ENCODE measurements at places on chromosomes 1 and 21.

DNA sequence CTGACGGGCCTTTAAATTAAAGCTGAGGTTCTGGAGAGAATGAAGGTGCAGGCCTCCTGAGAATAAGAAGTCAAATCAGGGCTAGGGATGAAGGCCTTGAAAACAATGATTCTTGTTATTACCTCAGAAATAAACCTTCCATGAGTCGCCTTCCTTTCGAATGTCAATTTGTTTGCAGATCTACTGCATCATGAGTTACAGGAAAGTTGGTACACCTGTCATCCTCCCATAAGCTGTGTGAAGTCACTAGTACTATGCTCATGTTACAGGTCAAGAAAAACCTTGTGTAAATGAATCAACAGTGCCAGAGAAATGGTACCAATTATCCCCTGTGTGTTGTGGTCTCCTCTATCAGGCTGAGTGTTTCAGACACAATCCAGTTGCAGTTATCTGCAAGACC is 281.2 kb upstream of the PLXNA2 start:
- DNase-seq: no peak

DNA sequence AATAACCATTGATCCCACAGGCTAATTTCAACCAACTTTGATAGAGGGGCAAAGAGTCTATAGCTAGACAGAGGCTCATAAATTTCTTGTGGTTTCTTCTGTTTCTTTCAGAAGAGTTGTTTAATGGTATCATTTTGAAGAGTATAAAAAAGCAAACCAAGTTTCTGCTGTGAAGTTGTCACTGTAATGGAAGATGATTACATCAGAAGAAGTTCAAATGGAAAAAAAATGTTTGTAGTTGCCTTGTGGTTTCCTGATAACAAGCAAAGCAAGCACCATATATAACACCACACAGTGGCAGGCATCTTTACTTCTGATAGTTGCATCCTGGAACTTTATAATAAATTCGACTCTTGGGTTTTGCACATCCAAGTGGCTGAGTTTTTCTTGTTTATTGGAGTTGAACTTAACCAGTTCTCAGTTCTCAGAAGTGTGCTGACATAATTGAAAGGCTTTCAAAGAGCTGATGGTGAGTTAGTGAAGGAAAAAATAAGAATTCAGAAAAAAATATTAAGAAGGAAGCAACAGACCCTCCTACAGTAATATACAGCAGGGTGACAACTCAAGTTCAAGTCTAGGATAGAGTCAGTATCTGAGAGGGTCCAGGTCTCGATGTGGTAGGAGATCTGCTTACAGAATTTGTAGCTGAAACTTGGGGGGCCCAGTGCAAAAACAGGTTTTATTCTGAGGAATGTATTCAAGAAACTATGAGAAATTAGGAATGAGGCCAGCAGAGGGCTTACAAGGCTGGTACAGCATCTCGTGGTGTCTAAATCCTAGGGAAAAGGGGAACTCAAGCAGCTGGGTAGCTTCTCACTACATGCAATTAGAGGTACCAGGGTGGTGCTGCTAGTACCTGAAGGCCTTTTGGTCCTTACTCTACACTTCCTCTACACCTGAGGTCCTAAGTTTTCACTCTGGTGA is 123.5 kb downstream of the CRB1 start:
- DNase-seq: no peak

- no peak for DNase-seq
These were observed 29.3 kb downstream of the SLX9 start for GRCh38 chr21:44969066-44969670.

DNA sequence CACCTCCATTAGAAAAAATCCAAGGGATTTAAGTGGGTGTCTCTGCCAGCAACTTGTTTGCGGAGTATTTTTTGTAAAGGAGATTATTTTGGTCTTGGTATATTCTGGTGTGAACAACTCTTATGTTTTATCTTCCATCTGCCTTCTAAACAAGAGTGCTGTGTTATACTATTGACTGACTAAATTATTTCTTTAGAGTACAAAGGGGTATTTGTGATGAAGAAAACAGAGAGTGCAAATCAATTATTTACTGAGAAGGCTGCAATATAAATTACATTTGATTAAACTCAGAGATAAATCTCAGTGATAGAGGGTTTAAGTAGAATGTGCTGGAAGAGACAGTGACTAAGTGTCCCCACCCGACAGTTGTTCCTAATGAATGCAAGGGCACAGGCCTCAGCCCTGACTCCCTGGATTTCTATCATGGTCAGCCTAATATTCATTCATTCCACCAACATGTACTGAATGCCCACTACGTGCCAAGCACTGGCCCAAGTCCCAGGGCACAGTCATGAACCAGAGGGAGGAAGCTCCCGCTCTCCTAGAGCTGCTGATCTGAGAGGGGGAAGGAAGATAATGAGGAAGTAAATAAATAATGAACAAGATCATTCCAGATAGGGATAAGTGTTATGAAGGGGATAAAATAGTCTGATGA is 196.9 kb upstream of the C8B start:
- peak; percentile 43 for DNase-seq

- DNase-seq: no peak
These were observed 78.0 kb downstream of the SYT6 start for GRCh38 chr1:114075546-114076242.

DNA sequence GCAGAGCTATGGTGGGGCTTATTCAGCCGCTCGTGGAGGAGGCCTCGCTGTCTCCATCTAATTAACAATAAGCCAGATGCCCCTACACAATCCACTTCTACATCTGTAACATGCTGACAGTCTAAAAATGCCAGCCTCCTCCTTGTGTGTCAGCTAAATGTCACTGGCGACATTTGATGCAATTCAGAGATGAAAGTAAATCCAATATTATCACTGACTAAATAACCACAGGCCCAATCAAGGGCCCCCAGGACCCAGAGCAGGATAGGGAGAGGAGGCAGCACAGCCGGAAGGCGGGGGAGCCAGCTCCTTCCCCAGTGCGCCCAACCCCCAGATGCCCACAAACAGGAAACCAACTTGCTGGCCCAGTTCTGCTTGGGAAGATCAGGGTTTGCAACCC is 76.6 kb downstream of the DMRTA2 start:
- no peak for DNase-seq

DNA sequence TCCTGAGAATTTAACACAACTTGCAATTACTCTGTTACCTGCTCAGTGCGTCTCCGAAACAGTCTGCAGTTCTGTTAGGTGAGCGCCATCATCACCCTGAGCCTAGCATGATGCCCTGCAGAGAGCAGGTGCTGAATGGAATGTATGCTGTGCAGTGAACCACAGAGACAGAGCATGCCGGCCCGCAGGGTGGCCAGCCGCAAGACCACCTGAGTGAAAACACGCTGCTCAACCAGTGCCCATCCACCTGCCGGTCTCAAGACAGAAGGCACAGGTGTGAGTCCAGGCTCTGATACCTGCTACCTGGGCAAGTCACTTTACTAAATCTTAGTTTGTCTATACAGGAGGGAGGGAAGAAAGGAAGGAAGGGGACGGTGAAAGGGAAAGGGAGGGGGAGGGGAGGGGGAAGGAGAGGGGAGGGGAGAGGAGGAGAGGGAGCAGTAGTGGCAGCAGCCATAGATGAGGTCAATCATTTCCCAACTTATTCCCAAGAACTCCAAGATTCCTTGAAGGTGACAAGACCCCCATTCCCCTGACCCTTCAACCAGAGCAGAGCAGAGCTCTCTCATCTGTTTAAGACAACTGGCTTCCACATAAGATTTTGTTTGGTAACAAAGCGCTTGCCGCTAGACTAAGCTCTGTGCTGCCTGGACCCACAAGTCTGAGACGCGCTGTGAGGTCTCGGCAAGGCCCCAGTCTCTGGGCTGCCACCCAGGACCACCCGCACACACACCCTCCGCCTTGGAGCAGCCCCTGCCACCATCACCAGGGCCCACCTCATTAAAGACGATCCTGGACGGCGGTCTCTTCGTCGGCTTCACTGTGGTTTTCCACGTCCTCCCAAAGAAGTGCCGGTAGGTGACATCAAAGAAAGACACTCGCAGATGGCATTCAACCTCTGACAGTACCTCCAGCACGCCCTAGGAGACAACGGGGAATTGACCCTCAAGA is 14.5 kb downstream of the NPHP4 start:
- DNase-seq: no peak

GRCh38 chr1:44035726-44036408 is 4.6 kb upstream of the SLC6A9 start:
- DNase-seq: peak; percentile 78

- DNase-seq: no peak
These were observed 24.1 kb upstream of the EXO1 start for GRCh38 chr1:241823925-241824324.

DNA sequence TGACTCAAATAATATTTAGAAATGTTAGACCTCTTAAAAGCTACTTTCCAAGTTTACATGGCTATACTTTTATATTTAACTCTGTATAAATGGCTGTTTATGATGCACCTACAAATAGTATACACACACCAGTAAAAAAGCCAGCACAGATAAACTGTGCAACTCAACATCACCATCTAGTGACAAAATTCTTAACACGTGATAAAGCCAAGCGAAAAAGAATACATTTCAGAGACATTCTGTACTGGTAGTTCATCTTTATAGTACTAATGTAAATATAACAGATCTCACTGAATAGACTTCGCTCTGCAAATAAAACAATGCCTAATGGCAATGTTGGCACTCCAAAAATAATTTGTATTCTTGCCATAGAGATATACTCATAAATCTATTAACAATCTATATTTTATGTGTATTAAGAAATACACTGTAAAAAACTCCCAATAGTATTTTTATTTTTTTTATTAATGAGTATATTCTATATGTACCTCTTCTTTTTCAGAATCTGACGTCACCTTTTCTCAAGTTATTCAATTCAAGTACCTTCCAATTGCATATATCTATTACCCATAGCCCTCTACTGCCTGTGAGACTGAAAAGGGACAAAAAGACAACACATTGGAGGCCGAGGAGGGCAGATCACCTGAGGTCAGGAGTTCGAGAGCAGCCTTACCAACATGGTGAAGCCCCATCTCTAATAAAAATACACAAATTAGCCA is 100.2 kb downstream of the DPYD start:
- DNase-seq: no peak

DNA sequence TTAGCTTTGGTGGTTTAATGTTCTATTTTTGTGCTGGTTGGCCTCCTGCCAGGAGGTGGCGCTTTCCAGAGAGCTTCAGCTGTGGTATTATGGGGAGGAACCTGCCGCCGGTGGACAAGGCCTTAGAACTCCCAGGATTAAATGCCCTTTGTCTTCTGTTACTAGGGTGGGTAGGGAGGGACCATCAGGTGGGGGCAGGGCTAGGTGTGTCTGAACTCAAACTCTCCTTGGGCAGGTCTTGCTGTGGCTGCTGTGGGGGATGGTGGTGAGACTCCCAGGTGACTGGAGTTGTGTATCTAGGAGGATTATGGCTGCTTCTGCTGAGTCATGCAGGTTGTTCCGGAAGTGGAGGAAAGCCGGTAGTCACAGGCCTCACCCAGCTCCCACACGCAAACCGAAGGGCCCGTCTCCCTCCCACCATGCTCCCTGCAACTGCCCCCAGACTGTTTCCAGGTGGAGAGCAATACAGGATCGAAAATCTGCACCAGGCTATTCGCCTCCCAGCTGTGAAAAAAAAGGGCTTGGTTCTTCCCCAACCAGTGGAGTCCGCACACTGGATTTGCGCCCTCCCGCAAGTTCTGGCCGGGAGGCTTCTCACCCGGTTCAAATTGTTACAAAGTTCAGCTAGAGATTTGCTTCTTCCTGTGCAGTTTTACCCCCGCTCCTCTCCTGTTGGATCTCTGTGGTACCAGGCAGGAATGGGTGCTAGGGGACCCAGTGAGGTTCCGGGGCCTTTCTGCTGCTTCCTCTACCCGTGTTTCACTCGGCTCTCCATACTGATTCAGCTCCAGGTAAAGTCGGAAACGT is 220.5 kb downstream of the CENPF start:
- DNase-seq: no peak

- DNase-seq: no peak
These were observed 8.3 kb downstream of the FRRS1 start for GRCh38 chr1:99758073-99758511.

DNA sequence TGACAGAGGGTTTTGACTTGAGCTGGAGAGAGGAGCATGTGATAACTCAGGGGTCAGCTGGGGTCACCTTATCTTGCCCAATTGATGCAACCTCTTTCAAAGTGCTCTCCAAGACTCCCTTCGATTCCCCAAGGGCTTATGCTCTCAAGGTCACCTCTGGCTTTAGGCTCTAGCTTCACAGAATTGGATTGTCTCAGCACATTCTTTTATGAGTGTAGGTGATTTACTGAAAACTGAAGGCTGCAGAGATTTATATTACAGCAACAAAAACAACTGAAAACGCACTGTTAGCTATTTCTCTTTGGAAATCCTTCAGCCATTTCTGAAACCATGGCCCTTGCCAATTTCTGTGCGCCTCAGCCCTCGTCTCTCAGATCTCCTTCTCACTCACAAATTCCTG is 34.5 kb upstream of the MAP1LC3C start:
- DNase-seq: no peak

DNA sequence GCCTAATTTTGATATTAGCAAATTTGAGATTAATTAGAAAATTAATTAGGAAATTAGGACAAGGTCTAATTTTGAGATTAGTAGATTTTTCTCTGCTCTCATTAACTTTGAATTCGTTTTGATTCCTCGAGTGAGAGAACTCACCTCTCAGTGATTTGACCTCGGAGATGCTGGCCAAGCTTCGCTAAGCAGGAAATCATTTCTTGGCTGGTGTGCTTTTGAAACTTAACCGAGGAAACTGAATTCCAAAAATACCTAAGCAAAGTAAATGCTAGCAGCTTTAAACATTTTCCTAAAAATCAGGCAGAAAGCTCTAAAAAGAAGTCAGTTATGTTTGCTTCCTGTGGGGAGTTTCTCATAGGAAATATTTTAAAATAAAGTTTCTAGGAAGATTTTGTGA is 34.9 kb downstream of the CDC14A start:
- DNase-seq: no peak

- DNase-seq: no peak
These were observed 4.2 kb downstream of the MYOG start for GRCh38 chr1:203081465-203082230.

- no peak for DNase-seq
These were observed 7.4 kb downstream of the LRRC53 start for GRCh38 chr1:74504933-74505512.

All from right cardiac atrium (tissue), 5 donors.